Naive thymus-derived CD4-positive, alpha-beta T cell (primary cell): ENCODE measurements at places on chromosomes 2 and 18. TPM values are rescaled to one million over a fixed set of nuclear protein-coding genes. Genes with fewer than 3 reads are reported as not detected.

MC2R gene
- not detected for total RNA-seq

GPR45 gene
- total RNA-seq, result not detected in 2 replicates

KIF1A gene
- not detected for total RNA-seq

CYP26B1 gene
- not detected for total RNA-seq

HEATR5B gene
- total RNA-seq, result 20.6 and 25.2 TPM in 2 replicates

MCFD2 gene
- total RNA-seq, result 28.4 TPM

SCN9A gene
- total RNA-seq, result 1.8 TPM

SLC9A4 gene
- total RNA-seq, result 0.15 TPM

PAX8 gene
- total RNA-seq, result 1.5 TPM

MITD1 gene
- 73.8 TPM for total RNA-seq

ALPI gene
- total RNA-seq, result not detected

AFF3 gene
- 3.0 and 3.2 TPM in 2 replicates for total RNA-seq

SAG gene
- total RNA-seq, result 0.05 TPM

CRYGD gene
- total RNA-seq, result not detected

ZSWIM2 gene
- not detected for total RNA-seq

MTA3 gene
- total RNA-seq, result 49.1 TPM

ADCY3 gene
- 24.8 TPM for total RNA-seq

DSC3 gene
- total RNA-seq, result not detected

PLA2R1 gene
- total RNA-seq, result not detected

RAB27B gene
- total RNA-seq, result 1.6 TPM

OTX1 gene
- total RNA-seq, result not detected in 2 replicates

RFTN2 gene
- not detected for total RNA-seq

MEP1B gene
- total RNA-seq, result not detected

LINC00305 gene
- total RNA-seq, result not detected

ANKRD29 gene
- total RNA-seq, result not detected

PLGLB2 gene
- total RNA-seq, result 5.4 TPM

AQP12B gene
- total RNA-seq, result not detected
